ENCODE measurements at places on chromosomes 11 and 22.

DNA sequence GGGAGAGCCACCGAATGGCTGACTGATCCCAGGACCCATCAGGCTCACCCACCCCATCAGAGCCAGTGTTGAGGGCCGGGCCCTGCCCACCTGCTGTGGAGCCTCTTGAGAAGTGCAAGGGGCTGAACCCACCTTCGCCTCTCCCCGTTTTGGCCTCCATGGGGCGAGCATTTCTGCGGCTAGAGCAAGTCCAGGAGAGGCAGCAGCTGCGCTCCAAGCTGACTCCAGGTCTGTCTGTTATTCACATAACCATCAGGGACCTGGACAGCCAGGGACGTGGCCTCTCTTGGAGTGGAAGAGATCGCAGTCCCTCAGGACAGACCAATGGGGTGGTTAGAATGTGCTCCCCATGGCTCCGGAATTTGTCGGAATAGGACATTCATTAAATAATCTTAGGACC lies 231.8 kb downstream of the TBC1D22A start:
- no peak overlapping the region for H3K4me3 ChIP-seq
- H3K4me1 ChIP-seq, result no peaks in the 10 kb centered on the region
- no peak for DNase-seq
- H3K27ac ChIP-seq, result no peak overlapping the region
- H3K36me3 ChIP-seq, result peaks cover 26% of the 10 kb centered on the region

DNA sequence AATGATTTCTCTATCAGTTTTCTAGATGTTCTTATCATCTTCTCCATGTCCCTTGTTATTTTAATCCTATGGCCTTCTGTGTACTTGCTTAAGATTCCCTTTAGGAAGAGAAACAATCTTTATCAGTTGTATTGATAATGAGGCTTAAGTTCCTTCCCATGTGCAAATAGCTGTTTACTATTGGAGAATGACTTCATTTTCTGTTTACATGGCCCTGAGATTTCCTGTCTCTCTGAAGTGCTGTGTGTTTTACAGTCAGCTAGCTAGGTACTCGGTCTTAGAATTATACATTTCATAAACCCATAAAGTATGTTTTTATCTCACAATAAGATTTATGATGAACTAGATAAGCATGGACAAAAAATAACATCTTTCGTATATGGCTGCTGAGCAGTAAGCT lies 67.5 kb upstream of the CCDC179 start:
- no peak overlapping the region for H3K27ac ChIP-seq
- no peaks in the 10 kb centered on the region for H3K27me3 ChIP-seq
- DNase-seq, result no peak

GRCh38 chr22:46596819-46597218 lies 23.4 kb upstream of the GRAMD4 start:
- no peaks in the 10 kb centered on the region for H3K36me3 ChIP-seq
- no peaks in the 10 kb centered on the region for H3K27me3 ChIP-seq
- no peak overlapping the region for H3K4me3 ChIP-seq
- H3K27ac ChIP-seq, result no peak overlapping the region
- no peak for DNase-seq

DNA sequence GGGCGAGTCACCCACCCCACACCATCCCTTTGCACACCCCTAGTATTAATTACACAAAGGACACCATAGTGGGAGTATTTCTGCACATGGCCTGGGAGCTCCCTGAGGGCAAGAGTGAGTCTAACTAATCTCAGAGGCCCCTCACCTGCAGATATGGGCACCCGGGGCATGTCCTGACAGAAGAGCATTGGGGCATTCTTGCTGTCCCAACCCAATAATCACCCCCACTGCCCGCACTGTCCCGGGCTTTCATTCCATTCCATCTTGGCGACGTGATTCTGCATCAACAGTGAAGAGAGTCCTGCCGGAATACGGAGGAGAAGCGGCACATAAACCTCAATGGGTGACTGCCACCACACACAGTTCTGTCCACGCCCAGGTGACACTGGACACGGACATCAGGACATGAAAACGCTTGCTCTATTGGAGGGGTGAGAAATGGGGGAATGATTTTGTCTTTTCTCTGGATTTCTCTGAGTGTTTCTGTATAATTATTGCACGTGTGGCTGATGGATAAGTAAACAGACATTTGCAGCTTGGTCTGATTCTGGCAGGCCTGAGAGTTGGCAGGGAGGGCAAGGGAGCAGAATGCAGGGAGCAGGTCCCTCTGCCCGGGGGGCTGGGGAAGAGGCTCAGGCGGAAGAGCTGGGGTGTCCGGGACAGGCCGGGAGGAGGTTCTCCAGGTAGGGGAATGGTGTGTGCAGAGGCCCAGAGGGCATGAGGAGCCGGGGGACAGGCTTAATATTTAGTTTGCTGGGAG lies 38.2 kb downstream of the SCUBE1 start:
- no peaks in the 10 kb centered on the region for H3K36me3 ChIP-seq
- no peaks in the 10 kb centered on the region for H3K4me1 ChIP-seq
- DNase-seq, result no peak
- no peak overlapping the region for H3K4me3 ChIP-seq
- H3K27me3 ChIP-seq, result no peaks in the 10 kb centered on the region

GRCh38 chr11:119571311-119571710 lies 148.3 kb upstream of the THY1 start:
- DNase-seq, result no peak
- H3K27ac ChIP-seq, result no peak overlapping the region
- no peaks in the 10 kb centered on the region for H3K36me3 ChIP-seq
- no peak overlapping the region for H3K4me3 ChIP-seq
- H3K27me3 ChIP-seq, result no peaks in the 10 kb centered on the region
- peaks cover 11% of the 10 kb centered on the region for H3K4me1 ChIP-seq

DNA sequence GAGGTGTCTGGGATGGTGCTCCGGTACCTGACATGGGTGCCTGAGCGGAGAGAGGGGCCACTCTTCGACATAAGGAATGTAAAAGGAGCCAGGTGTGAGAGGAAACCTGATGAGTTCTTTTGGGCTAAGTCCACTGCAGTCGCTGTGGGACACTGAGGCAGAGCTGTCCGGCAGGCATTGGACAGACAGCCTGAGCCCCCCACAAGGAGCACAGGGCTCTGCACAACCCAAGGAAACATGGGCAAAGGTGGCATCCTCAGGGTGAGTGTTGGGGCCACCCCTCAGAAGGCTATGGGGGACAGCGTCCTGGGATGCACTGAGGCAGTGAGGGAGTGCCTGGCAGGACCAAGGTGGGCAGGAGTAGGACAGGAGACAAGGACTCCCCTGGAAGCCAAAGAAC lies 57.7 kb upstream of the EMID1 start:
- H3K36me3 ChIP-seq, result no peaks in the 10 kb centered on the region
- H3K27me3 ChIP-seq, result no peaks in the 10 kb centered on the region
- no peak for DNase-seq
- no peak overlapping the region for H3K27ac ChIP-seq
- H3K4me3 ChIP-seq, result no peak overlapping the region
- no peaks in the 10 kb centered on the region for H3K4me1 ChIP-seq

GRCh38 chr11:118437208-118438125 lies 1.2 kb downstream of the KMT2A start:
- peak overlapping the region; percentile 69 for H3K4me3 ChIP-seq
- peaks cover 4% of the 10 kb centered on the region for H3K36me3 ChIP-seq
- DNase-seq, result peak; percentile 74

Data from natural killer cell (primary cell).